ENCODE measurements at places on chromosomes 11 and 22.
A peak's percentile ranks its signal among the peaks of the same experiment; 100 is the strongest.

DNA sequence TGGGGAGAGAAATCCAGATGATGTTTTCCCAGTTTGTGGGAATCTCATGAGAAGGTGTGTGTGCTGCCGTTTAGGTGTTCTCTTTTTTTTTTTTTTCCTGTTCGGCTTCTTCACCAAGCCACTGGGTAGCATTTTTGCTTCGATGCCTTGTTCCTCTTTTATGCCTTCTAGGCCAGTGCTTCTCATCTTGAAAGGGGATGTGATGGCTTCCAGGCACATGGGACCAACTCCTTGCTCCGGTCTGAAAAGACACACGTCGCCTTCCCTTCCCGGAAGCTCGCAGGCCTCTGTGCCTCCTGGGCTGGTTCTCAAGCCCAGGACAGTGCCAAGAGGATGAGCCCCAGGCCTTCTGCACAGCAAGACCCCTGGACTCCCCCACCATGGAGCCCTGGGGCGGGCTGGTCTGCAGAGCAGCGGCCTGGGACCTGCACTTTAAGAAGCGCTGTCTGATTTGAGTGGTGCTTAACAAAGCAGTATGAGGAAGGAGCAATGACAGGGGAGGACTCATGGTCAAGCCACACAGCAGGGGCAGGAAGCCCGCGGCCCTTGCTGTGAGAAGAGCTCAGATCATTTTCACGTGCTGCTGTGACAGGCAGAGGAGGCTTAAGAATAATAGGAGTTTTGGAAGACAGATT lies 158.8 kb downstream of the MPPED1 start:
- no peak for DNase-seq

- no peak for DNase-seq
Observed at GRCh38 chr11:108593923-108594434, 411 bp upstream of the EXPH5 start.

- no peak for DNase-seq
Observed at GRCh38 chr22:39988386-39989114, 6.2 kb upstream of the FAM83F start.

DNA sequence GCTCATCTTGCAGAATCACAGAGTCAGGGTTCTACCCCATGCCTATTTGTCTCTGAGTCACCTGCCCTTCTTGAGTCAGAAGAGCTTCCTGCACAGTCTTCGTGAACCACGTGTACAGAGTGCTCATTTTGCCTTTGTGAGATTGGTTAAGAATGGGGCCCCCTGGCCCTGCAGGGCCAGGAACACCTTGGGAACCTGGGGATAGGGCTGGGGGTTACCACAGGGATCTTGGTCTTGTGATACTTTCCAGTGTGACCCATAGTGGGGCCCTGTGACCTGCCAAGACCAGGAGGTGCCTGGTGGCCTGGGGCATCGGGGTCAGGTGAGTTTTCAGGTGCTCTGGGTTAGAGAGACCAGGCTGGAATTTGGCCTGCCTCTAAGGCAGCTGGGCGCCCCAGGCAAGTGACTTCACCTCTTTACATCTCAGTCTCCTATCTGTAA lies 9.4 kb downstream of the TMPRSS13 start:
- DNase-seq = no peak

DNA sequence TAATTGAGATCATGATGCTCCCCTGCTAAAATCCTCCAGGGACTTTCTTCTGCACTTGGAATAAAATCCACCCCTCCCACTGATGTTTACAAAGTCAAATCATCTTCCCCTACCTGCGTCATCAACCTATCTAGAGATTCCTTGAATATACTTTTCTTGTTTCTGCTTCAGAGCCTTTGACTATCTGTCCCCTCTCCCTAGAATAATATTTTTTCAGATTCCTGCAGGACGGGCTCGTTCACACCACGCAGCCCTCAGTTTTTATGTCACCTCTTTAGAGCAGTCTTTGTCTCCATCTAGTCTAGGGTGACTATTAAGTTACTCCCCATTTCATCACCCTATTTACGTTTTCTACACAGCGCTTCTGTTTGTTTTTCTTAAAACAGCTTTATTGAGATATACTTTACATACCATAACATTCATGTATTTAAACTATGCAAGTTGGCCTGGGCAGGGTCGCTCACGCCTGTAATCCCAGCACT lies 94.8 kb upstream of the SESN3 start:
- no peak for DNase-seq

- no peak for DNase-seq
Observed at GRCh38 chr11:12356944-12357655, 20.3 kb upstream of the PARVA start.

DNA sequence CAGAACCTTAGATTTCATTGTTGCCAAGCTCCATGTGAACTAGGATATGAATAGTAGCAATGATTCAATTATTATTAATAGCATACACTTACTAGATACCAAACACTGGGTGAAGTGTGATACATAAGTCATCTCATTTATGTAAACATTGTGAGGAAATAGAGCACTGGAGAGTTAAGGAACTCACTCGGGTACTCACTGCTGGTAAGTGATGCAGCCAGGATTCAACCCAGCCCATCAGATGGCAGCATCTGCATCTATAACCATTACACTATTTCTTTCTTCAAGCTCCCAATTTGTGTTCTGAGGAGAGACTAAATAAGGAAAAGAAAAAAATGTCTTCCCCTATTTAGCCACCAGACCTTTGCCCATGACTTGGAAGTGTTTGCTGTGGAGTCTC lies 10.2 kb upstream of the ALG8 start:
- DNase-seq = no peak

- no peak for DNase-seq
Observed at GRCh38 chr22:36587289-36588154, 58.6 kb upstream of the EIF3D start.

DNA sequence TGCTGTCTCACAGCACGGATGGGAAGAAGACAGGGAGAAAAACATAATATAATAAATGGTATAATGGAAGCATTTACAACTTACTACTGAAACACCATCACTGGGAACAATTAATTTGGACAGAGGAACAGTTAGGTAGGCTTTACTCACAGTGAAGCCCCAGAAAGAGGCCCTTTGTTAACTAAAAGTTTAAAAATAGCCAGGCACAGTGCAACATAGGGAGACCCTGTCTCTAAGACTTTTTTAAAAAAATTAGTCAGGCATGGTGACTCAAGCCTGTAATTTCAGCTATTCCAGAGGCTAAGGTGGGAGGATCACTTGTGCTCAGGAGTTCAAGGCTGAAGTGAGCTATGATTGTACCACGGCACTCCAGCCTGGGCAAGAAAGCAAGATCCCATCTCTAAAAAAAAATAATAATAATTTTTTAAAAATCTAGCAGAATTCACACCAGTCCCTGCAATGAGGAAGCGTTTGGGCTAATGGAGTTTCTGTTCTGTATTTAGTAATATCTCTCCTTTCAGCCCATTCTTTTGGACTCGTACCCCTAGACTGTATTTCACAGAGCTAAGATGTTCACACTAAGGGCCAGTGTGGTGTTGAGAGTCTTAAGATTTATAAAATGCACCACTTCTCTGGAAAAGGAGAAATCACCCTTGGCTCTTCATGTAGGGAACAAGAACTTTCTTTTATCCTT lies 275.5 kb downstream of the SOX6 start:
- DNase-seq = no peak

- DNase-seq = no peak
Observed at GRCh38 chr11:41281131-41281742, 178.2 kb downstream of the LRRC4C start.

DNA sequence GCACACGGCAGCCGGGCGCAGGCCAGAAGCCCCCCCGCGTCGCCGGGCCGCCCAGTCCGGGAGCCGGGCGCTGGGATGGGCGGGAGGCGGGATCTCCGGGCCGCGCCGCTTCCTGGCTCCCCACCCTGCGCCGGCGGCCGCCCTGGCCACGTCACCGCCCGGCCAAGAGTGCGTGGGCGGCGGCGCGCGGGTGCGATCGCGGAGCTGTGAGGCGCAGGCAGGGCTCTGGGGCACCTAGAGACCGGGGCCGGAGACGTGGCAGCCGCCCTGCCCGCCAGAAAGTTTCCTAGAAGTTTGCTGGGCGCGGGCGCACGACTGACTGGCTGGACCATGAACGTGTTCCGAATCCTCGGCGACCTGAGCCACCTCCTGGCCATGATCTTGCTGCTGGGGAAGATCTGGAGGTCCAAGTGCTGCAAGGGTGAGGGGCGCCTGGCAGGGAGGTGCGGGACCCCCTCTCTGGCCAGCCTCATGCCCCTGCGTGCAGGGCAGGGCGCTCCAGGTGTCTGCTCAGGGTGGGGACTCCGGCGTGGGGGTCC lies at the start of gene KDELR3:
TSS of gene KDELR3 (plus strand) at position 193 of the 539 bp plus-strand sequence. CDS start at position 331, 138 bp downstream.
- DNase-seq = peak; percentile 43

DNA sequence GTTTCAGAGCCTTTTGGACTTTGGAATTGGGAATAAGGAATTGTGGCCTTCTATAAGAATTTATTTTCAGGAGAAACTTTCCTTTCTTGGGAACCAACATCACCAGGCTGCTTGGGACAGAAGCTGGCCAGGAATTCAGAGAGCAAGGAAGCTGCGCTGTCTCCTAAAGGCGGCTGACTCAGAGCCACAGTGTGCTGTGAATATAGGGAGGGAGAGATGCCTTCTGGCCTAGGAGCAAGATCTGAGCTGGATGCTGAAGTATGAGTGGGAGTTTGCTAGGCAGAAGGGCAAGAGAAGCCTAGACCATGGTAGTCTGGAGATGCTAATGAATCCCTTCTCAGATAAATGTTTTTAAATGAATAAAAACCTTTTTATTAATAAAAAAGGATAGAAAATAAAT lies 213.7 kb upstream of the TBCEL start:
- DNase-seq = no peak

GRCh38 chr22:39457556-39458443 lies 988 bp downstream of the MGAT3 start:
- no peak for DNase-seq

DNA sequence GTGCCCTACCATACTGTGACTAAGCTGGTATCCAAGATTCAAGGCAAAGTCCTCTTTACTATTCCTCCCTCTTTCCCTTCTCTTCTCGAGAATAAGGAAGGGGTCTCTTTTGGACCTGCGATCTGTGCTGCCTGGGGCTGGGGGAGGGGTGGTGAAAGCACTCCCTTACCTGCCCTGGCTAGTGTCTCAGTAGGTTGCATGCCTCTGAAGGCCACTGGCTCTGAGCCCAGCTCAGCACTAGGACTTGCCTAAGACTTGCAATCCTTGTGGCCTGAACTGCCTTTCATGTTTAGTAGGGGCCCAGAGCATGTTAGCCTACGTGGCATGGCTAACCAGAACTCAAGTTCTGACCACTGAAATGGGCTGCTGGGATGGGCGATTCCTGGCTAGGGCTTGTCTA lies 13.0 kb upstream of the REXO2 start:
- no peak for DNase-seq

DNA sequence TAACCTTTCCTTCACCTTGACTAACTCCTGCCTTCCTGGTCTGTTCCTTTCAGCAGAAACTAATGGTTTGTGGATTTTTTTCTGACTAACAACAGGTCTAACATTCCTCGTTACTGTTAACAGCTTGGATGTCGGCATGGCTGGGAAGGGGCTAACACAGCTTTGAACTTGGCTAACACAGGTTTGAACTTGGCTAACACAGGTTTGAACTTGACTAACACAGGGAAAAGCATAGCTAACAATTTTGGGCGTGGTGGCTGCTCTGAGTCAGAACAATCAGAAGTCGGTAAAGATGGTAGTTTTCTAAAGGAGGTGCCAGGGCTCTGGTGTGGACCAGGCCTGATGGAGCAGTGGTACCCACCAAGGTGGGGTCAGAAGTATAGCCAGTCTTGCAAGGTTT lies 16.1 kb downstream of the MIAT start:
- DNase-seq = no peak

DNA sequence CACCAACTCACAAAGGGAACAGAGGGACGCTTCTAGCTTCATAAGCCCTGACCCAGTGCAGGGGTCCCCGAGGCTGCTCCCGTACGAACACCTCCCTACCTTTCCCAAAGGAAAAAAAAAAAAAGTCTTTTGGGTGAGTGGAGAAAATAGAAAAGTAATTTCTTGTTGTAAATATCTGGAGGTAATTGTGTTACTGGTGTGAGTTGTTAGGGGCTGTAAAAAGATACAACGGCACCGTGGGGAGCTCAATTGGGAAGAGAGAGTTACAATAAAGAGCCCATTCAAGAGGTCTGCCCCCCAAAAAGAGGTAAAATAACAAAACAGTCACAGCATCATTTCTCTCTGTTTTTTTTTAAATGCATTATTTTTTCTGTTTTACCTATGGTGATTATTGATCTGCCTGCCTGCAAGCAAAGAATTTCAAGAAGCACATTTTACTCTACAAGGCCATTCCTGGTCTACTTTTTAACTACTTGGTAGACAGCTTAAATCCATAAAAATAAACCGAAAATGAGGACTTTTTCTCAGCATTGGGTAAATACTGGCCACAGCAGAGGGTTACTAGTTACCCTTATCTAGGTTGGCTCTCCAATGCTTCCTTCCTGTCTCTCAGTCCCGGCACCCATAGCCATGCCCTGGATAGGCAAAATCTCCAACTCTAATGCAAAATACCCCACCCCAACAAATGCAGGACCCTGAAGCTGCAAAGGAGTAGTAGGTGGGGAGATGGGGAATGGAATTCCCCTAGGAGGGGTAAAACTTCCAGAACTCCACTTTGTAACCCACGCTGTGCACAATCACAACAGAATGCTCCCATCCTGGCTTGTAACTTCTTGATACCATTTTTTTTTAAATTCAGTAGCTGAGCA lies 3.1 kb downstream of the PAX6 start:
- DNase-seq = no peak

GRCh38 chr22:34960005-34960404 lies 106.0 kb upstream of the ISX start:
- no peak for DNase-seq

DNA sequence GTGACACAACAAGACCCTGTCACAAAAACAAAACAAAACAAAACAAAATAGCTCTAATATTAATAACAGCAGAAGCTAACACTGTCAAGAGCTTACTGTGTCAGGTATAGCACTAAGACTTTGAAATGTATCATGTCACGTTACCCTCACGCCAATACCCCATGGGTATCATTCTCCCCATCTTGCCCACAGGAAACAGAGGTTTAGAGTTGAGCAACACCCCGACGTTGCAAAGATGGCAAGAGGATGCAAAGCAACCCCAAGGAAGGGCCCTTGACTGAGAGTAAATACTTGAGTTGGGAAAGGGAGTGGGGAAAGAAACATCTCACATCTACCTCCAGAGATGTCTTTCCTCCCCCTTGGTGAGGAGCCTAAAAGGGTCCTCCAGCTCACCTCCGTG lies 366.8 kb downstream of the LARGE1 start:
- no peak for DNase-seq

- DNase-seq = no peak
Observed at GRCh38 chr11:18768472-18768901, 23.1 kb downstream of the PTPN5 start.

GRCh38 chr22:33515795-33516194 lies 404.5 kb downstream of the LARGE1 start:
- DNase-seq = no peak

GRCh38 chr22:26849575-26849974 lies 192.2 kb downstream of the MIAT start:
- no peak for DNase-seq

DNA sequence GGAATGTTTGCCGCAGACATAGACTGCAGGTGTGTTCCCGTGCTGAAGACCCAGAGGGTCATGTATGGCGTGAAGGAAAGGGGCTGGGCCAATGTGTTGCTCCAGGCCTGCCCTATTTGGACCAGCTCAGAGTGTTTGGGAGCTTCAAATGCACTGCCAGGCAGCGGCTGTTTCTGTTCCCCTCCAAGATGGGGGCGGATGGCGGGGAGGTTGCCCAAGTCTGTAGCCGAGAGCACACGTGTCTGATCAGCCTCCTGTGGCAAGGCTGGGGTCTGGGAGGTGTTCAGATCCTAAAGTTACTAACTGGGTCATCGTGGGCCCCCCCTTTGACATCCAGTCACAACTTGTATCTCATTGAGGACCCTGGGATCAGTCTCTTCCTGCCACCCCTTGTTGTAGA lies 45.5 kb downstream of the CACNA1I start:
- DNase-seq = no peak
